Stimulated activated CD4-positive, alpha-beta T cell treated with anti-CD3 and anti-CD28 coated beads, Interleukin-12 subunit alpha, Interleukin-12 subunit beta, amount 100 ng/mL, for 4 hours (primary cell): ENCODE measurements at places on chromosomes 16 and 17.

- peak; percentile 8 for DNase-seq
These were observed 24.4 kb upstream of the GPT2 start for GRCh38 chr16:46859719-46860152.

- peak; percentile 43 for DNase-seq
These were observed 19.7 kb downstream of the GOSR2 start for GRCh38 chr17:46942441-46943217.

- DNase-seq, result peak; percentile 45
These were observed 735 bp downstream of the ZNF652 start for GRCh38 chr17:49361129-49361901.

GRCh38 chr17:17624741-17625140 is 33.2 kb upstream of the PEMT start:
- no peak for DNase-seq

DNA sequence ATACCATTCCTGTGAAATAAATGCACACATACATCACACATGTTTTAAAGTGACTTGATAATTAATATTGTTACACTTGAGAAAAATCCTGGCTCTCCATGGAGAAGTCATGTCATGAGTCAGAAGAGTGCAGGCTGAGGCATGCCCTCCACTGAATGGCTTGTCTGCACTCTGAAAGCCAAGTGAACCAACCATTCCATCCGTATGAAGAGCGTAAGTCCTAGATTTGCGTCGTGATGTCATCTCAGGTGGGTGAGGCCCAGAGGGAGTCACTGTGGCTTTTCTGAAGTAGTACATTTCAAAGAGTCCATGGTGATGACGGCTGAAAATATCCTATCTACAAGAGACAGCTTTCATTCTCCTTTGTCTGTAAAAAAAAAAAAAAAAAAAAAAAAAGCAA is 83.5 kb upstream of the IRX5 start:
- DNase-seq, result no peak

DNA sequence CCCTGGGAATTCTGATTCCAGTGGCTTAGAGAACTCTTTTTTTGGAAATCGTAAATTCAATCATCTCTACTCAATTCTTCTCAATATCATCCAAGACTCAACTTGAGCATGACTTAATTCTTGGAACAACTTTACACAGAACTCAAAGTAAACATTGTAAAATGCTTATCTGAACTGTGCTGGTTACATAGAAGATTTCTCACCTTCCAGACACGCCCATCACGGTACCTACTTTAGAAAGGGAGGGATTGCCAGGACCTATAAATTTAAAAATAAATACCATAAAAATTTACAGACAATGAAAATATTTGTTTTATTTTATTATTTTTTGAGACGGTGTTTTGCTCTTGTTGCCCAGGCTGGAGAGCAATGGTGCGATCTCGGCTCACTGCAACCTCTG is 26.5 kb downstream of the MAP1LC3B start:
- DNase-seq, result no peak

DNA sequence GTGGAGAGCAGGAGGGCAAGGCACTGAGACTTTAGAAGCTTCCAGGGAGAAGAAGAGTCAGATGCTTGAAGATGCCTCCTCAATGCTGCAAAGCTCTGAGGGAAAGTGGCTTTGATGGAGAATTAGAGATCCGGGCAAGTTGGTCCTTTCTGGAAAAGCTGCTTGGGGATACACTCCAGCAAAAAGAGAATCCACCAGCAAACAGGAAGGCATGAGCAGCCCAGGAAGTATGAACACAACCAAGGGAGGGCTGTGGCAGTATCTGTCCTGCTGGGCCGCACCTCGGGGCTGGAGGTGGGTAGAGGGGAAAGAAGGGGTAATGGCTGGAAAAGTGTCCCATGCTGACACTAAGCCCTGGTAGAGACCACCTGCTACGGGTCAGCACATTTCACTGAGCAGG is 5.3 kb downstream of the LMF1 start:
- no peak for DNase-seq

DNA sequence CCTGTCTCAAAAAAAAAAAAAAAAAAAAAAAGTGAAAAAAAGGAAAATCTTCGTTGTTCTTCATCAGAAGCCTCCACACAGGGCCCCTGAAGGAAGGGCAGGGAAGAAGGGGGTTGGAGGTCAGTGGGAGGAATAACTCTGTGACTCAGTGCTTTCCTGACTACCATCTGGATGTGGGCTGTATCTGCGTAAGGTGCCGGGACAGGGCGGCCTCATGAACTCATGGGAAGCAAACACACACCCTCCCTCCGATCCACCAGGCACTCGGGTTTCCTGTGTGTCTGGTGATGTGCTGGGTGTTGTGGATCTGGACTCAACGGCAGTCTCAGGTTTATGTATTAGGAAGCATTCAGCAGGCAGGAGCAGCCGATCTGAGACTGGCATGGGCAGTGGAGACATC is 691.6 kb downstream of the WWOX start:
- no peak for DNase-seq

DNA sequence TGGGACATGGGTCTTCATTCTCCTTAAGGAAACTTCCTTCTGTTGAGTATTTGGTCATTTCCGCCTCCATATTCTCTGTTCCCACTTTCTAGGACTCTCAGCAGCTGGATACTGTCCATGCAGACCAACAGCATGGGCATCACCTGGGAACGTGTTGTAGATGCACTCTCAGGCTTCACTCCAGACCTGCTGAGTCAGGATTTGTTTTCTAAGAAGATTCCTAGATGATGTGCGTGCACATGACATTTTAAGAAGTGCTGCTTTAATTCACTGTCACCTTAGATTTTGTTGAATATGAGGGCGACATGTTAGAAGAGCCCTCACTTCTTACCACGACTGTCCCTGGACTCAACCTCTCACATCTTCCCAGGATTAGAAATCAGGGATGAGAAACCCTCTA is 10.0 kb upstream of the SDK2 start:
- DNase-seq, result no peak

- no peak for DNase-seq
These were observed 56.3 kb upstream of the IL34 start for GRCh38 chr16:70589998-70590471.

GRCh38 chr16:82302042-82302727 is 132.2 kb upstream of the MPHOSPH6 start:
- no peak for DNase-seq

DNA sequence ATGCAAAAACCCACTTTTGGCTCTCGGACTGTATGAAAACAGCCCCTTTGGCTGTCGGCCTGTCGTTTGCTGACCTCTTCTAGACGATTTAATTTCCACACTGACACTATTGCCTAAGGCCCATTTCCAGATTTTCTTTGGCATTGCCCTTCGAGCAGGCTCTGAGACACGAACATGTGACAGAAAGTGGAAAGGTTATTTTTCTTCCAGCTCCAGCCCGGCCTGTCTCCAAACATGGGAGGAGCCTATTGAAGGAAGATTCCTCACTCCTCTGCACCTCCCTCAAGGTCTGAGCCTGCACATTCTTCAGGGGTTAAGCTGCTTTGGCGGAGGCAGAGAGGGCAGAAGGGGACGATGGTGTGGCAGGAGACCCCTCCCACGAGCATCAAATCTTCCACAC is 85.9 kb upstream of the FOXF1 start:
- no peak for DNase-seq

- DNase-seq, result peak; percentile 66
These were observed 141.0 kb upstream of the CIBAR2 start for GRCh38 chr16:85253084-85253941.

GRCh38 chr17:14833201-14833785 is 431.8 kb downstream of the PMP22 start:
- DNase-seq, result no peak

DNA sequence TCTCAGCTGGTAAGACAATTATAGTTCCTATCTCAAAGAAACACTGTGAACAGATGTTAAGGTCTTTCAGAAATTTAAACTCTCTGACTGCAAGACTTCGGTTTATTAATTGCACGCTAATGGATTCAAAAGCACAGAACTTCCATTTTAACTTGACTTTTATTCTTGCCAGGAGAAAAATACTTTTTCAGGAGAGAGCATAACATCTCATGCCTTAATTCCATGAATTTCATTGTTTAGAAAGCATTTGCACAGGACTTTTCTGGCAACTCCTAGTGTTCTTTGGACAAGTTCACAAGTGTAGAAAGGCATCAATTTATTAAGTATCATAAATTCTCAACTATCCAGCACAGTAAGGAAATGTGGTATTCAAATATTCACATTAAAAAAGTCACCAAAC is 22.4 kb downstream of the STX8 start:
- no peak for DNase-seq

DNA sequence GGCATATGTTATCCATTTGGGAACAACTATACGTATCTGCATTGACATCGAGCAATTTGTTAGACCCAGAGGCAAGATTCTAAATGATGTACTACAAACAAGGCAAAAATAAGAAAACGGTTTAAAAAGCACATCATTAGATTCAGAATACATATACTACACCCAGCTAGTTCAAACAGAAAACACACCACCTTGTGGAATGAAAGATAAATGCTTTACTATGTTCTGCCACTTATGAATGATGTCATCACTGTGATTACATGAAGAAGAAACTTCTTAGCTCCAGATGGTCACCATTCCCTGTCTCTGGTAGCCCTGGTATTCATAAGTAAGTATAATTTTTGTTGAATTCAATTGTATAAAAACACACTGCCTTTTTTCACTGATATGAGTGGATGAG is 7.8 kb downstream of the NACA2 start:
- no peak for DNase-seq

- DNase-seq, result no peak
These were observed 29.3 kb downstream of the TBC1D16 start for GRCh38 chr17:80006339-80006720.

DNA sequence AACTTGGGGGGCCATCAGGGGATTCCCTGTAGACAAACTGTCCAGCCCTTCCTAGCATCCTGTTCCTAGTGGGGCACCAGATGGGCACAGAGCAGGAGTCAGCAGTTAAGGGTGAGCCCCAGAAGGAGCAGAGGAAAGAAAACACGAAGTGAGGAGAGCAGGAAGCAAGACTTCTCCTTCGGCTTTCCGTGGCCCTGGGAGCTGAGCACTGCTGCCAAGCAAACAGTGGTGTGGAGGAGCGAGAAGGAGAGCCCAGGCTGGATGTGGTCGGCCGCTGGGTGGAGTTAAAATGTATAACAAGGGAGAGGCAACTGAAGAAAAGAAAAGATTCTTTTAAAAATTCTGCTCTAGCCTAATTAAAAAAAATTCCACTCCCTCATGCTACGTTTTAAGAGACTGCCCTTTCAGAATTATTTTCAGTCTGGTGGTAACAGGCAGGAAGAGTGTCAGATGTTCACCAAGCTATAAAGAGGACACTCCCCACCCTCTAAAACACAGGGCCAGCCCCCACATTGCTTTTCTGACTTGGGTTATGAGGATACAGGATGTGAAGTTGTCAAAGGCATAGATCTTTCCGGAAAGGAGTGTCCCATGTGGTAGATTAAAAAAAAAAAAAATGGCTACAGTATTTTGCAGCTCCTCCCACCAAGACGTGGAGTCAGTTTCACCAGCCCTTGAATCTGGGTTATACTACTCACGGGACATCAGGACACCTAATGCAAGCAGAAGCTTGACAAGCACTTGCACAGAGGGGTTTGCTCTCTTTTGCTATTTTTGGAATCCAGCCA is 74.9 kb upstream of the ZFHX3 start:
- DNase-seq, result no peak

DNA sequence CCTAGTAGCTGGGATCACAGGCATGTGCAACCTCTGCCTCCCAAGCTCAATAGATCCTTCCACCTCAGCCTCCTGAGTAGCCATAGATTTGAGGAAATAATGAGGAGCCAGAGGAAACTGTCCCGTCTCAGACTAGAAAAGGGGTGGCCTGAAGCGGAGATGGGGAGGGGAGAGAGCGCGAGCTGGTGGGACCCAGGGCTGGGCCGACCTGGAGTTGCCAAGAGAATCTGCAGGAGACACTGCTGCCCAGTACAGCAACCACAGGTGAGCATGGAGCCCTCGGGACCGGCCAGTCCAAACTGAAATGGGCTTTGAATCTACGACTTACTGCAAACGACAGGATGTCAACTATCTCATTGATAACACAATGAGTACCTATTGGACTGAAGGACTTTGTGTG is 24.3 kb downstream of the CD300A start:
- no peak for DNase-seq

DNA sequence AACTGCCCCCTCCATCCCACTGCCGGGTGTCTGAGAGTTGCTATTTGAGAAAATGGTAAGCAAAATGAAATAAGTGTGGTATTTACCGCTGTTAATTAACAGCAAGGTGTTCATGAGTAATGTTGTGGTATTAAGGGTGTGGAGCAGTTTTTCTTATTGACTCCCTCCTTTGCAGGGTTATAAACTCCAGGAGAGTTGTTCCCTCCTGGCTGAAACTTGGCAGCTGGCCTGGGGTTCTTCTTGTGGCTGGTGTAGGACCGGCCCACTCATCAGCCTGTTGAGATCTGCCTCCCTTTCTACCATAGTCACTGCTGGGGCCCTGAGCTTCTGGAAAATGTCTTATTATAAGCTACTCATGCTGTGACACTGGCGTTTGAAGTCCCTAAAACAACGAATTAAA is 128.6 kb downstream of the SOX9 start:
- no peak for DNase-seq

- DNase-seq, result no peak
These were observed 6.5 kb upstream of the LLGL1 start for GRCh38 chr17:18218756-18219415.

DNA sequence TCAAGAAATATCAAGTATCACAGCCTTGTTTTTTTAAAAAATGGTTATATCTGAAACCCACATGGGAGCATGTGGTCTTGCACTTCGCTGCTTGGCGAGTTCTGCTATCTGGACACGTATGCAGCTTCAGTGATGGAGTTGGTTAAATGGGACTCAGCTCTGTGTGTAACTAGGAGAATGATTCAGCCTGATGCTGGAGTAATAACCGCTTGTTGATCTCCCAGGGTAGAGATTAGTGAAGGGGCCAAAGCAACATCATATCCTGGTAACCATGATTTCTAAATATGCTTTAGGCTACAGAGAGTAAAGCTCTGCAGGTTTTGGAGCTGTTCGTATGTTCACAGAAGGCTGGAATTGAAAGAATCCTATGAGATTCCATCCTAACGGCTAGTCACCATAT is 63.2 kb downstream of the IQCK start:
- DNase-seq, result no peak

DNA sequence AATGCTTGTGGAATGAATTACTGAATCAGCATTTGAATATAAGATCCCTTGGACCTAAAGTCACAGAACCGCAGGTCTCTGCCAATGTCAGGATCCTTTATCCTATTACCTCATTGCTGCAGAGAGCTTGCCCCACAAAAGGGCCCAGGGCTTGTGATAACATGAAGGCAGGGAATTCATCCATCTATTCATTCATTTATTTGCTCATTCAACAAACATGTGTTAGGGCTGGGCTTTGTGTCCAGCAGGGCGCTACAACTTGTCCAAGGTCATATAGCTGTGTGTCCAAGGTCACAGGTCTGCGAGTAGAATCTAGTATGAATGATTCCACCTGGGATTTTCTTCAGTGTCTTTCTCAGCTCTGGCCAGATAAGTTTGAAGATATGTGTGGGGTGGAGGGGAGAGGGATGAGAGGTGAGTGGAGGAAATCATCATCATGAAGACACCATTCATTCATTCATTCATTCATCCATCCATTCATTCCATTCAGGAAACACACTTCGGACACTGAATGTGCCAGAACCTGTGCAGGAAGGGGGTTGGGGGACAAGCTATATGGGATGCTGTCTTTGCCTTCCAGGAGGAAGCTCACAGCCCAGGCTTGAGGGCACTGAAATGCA is 1.3 kb upstream of the UNC45B start:
- no peak for DNase-seq

GRCh38 chr16:8862309-8863130 is 6.3 kb downstream of the CARHSP1 start:
- DNase-seq, result no peak
